Stomach (tissue), 19 donors: ENCODE measurements at places on chromosomes 5 and 9. TPM values are rescaled to one million over a fixed set of nuclear protein-coding genes. Genes with fewer than 3 reads are reported as not detected.

GRCh38 chr9:36730414-36730813 is 157.7 kb downstream of the MELK start:
- no peak for DNase-seq

DNA sequence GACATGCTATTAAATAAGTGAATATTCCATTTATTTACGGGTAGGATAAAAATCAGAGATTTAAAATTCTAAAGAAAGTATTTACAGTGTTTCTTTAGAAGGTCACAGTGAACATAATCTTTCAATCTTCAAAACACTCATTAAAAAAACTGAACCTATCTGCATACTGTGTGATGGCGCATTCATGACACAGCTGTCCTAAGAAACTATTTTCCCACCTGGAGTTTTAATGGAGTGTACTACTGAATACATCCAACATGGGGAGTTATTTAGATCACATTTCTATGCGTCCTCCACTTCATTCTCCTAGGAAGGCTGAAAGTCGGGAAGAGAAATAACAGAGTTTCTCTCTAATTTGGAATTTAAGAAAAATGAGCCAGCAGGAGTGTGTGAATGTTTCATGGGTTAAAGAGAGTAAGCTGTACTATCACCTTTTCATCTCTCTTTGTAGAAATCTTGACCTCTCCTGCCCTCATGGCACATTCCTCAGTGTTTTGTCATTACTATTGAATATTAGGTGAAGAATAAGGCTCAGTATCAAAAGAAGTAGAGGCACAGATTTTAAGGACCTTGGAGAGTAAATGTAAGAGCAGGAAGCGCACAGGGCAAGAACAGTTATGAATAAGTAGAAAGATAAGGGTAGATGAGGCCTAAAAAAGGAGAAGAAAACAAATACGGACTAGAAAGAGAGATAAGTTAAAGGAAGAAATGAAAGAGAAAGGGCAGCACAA is 551.2 kb upstream of the TUSC1 start:
- no peak for DNase-seq

- no peak for DNase-seq
Observed at GRCh38 chr5:74013222-74013621, 387.2 kb downstream of the ARHGEF28 start.

DNA sequence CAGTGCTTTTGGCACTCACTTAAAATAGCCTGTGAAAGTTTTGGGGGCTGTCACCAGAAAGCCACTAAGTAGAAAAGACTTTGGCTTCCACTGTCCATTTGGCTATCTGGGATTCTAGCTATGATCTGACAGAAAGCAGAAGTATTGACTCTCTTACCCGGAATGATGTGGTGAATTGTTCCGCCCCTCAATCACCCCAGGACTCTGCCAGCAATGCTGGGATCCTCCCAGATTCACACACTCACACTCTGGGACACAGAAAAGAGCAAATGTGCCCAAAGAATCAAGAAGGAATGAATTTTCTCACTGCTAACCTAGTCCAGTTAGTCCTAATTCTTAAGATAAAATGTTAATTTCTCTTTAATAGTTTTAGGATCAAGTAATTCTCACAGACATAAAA is 576.9 kb downstream of the BNC2 start:
- no peak for DNase-seq

DNA sequence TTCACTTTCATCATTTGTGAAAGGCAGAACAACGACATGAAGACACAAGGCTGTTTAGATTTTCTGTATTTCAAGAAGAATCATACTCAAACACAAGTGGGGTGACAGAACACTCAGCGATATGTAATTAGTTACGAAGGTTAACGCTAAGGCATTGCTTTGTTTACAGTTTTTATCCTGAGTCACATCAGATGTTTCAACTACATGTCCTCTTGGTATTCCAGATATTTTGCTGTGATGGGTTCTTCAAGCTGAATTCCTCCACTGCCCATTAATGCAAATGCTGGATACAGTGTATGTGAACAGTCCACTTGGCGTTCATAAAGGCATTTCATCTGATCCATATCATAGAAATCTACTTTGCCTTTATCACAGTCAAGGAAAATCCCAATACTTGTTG is 43.4 kb downstream of the TRIM36 start:
- DNase-seq = no peak

- no peak for DNase-seq
Observed at GRCh38 chr9:1473956-1474634, 423.9 kb downstream of the DMRT2 start.

- DNase-seq = peak; percentile 80
Observed at GRCh38 chr9:86034863-86035734, 64.3 kb downstream of the GOLM1 start.

Gene ERP44
- total RNA-seq = 15.5 TPM

- peak; percentile 49 for DNase-seq
Observed at GRCh38 chr9:114214181-114214580, 58.8 kb downstream of the COL27A1 start.

DNA sequence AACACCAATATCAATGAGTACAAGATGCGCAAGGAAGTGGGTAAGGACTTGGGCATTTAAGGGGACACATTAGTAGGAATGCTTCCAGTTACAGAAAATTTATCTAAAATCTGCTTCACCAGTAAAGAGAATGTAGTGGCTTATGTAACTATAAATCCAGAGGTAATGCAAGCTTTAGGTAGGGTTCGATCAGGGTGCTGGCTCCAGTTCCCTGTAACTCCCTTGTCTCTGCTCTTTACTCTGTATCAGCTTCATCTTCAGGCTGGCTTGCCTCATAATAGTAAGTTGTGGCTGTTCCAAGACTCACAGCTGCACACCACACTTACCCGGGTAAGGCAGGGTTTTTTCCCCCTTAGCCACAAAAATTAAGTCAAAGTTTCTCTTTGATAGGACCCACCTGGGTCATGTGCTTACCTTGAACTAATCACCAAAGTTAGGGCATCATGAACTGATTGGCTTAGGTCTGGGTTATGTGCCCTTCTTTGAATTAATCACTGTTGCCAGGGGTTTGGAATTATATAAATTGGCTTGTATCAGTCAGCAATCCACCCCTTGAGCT is 35.5 kb downstream of the ARHGEF37 start:
- DNase-seq = no peak

GRCh38 chr5:55973296-55973695 is 21.5 kb downstream of the IL6ST start:
- DNase-seq = no peak

Gene TMEM174
- total RNA-seq = not detected

DNA sequence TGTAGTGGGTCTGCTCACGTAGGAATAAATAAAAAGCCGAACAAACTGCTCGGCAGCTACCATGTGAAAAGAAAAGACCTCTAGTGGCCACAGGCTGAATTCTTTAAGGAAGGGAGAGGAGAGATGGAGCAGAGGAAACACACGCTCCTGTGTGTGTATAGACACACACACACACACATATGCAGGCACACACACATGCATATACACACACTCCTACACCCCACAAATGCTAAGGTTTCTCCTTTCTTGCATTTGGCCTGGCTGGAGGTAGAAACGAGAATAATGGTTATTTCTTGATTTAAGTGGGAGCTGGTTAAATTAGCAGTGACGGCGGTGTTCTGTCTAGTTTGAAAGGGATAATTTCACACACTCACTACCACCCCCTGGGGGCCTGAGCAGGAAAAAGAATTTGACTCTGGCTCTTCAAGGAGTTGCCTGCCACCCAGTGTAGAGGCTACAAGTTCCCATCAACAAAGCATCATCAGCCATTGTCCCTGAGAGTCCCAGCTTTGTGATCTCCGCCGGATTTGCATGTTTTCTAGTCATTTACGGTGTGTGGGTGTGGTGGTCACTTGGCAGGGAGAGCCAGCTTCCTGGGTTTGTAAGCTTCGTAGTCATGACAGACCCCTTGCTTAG is at the start of gene INSYN2B:
Gene INSYN2B, minus strand, starts transcription at position 78 of the 636 bp plus-strand sequence. CDS start 96,597 bp downstream, outside the sequence.
- DNase-seq = peak; percentile 50

DNA sequence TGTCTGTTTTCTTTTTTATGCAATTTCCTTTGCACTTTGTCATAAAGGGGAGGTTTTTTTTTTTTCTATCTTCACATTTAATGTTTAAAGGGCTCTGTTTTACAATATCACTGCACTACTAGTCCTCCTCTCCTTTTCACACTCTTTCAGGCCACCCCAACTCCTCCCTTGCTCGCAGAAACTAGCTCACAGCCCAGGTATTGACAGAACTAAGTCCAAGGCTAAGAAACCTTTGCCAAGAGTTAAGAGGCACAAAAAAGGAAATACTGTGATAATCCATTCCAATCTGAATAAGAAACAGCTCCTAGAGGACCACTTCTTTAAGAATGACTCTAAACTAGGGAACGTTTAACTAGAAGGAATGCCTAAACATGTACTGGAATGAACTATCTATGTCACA is 1.1 kb upstream of the FGF10 start:
- DNase-seq = no peak

- DNase-seq = no peak
Observed at GRCh38 chr5:74042559-74042958, 416.6 kb downstream of the ARHGEF28 start.

DNA sequence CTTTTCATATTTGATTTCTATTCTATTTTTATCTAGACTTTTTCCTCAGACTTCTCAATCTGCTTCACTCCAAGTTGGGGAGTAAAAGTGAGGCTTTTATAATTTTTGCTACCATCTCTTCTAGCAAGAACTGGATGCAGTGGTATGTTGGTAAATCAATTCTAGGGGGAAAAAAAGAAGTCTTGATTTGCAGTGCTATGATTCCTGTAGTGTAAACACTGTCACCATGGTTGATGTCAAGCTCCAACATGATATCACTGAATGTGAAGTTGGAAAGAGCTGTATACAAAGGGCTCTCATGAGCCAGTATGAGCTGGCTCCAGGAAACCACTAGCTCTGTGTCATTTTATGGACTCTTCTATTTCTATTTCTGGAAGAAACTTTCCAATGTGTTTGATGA is 439.2 kb downstream of the NTRK2 start:
- DNase-seq = no peak

DNA sequence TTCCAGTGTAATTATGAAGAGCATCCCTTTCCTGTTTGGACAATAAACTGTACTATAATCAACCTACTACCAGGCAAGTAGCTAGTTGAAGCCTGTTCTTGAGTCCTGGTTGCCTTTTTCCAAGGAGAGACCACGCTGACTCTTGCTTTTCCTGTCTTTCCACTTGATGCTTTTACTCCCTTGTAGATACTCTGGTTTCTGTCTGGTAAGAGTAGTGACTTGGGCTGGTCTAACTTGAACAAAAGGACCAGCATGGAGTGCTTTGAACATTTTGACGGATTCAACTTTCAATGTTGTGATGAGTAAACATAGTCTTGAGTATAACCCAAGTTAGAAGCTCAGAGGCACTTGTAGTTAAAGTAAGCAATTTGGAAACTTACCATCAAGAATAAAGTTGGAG is 464.3 kb downstream of the GADD45G start:
- no peak for DNase-seq

Gene SHLD3
- 7.0 TPM for total RNA-seq

Gene ANGPTL2
- 26.3 TPM for total RNA-seq

DNA sequence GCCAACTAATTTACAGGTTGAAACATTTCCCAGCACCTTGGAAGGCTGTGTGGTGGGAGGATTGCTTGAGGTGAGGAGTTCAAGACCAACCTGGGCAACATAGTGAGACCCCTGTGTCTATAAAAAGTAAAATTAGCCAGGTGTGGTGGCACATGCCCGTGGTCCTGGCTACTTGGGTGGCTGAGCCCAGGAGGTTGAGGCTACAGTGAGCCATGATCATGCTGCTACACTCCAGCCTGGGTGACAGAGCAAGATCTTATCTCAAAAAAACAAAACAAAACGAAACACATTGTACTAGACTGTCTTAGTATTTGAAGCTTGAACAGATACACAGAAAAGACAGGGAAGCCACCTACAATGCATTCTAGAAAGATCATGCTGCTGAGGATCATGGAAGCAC is 2.8 kb upstream of the HSDL2 start:
- no peak for DNase-seq

DNA sequence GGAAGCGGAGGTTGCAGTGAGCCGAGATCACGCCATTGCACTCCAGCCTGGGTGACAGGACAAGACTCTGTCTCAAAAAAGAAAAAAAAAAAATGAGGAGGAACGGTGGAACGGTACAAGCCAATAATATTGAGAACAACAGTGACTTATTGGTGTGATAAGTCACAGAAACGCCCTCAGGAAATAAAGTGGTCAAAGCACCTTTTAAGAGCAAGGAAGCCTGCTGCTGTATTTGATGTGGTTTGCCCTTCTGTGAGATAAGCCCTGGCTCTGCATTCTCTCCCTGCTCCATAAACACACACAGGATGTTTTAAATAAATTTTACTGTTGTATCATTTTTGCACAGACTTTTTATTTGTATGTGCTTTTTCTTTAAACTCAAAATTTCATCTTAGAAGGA is 269.9 kb upstream of the MSX2 start:
- DNase-seq = no peak

Gene PLPP1
- 96.1 TPM for total RNA-seq

GRCh38 chr5:160423099-160423498 is 1.4 kb downstream of the PTTG1 start:
- DNase-seq = no peak

GRCh38 chr5:68543212-68543611 is 327.7 kb downstream of the PIK3R1 start:
- no peak for DNase-seq

Gene C5orf34
- total RNA-seq = 1.2 TPM

DNA sequence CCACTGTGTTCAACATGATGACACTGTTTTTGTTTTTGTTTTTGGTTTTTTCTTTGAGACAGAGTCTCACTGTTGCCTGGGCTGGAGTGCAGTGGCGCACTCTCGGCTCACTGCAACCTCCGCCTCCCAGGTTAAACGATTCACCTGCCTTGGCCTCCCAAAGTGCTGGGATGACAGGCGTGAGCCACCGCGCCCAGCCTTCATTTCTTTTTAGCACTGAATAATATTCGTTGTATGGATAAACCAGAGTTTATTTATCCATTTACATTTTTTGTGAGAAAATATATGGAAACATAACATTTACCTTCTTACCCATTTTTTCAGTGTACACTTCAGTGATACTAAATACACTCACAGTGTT is 4.2 kb downstream of the CARD19 start:
- DNase-seq = no peak

DNA sequence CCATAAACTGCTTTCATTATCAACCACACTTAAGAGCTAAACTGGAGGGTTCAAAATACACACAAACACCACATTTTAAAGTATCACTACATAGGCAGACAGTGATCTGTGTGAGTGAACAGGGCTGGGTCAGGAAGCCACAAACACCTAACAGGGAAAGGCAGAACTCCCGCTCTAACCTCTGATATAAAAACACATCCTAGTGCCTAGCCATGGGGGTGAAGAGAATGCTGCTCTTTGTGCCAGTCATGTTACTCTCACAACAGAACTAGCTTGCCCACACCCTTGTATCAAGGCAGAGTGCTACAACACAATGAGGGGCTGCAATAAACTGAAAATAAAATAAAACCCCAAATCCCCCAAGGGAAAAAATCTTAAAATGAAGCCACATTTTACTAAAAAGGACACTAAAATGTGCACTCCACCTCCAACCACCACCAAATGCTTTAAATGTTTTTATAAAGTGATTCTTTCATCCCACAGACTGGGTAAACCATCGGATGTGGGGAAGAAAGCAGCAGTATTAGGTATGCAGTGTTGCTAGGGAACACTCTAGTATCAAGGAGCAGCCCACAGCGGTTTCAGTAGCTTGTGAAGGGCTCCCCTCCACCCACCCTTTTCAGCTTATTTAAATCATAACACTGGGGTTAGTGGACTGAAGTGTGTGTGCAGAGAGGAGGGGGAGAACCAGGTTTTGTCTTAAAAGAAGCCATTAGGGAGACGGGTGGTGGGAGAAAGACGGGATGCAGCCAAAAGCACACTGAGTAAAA is 64.5 kb downstream of the TMEM161B start:
- peak; percentile 35 for DNase-seq
